HEK293T (cell line): ENCODE measurements at places on chromosomes 5 and 9.

GRCh38 chr5:136364307-136364706 lies 1.0 kb downstream of the TRPC7 start:
- DNase-seq = no peak

- no peak for DNase-seq
Observed at GRCh38 chr5:92508271-92508670, 1072.7 kb downstream of the NR2F1-AS1 start.

GRCh38 chr5:124665625-124666024 lies 80.8 kb downstream of the ZNF608 start:
- no peak for DNase-seq

DNA sequence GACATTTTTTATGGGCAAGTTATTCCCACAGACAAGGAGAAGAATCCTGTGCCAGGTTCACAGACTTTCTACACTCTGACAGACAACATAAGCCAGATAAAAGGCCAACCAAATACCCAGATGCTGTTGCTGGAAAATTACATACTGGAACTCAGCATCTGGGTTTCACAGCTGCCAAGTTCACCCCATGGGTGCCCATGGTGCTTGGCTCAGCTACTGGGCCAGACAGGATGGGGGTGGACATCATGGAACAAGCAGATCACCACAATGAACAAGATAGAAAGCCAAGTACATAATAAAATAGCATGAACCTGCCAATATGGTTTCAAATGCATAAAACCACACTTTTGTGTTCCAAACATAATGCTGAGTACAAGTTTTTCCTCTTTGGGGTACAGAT lies 999.8 kb downstream of the NR2F1-AS1 start:
- DNase-seq = no peak

DNA sequence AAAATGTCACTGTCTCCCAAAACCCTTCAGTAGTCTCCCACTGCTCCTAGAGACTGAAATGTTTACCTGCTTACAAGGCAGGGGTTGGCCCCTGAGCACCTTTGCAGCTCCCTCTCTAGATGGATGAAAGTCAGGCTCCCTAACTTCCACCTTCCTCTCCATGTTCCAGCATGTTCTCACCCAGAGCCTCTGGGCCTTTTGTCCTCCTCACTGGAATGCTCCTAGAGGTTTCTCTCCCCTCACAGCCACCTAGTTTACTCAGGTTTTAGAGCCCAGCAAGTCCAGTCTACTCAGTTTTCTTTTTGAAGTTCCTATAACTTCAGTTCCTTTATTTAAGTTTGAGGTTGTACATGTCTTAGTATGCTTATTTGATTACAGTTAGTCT lies 815 bp upstream of the URM1 start:
- no peak for DNase-seq

- DNase-seq = no peak
Observed at GRCh38 chr9:77735494-77735893, 87.4 kb upstream of the GNA14 start.

GRCh38 chr5:156271569-156271968 lies 55.4 kb upstream of the SGCD start:
- DNase-seq = no peak

DNA sequence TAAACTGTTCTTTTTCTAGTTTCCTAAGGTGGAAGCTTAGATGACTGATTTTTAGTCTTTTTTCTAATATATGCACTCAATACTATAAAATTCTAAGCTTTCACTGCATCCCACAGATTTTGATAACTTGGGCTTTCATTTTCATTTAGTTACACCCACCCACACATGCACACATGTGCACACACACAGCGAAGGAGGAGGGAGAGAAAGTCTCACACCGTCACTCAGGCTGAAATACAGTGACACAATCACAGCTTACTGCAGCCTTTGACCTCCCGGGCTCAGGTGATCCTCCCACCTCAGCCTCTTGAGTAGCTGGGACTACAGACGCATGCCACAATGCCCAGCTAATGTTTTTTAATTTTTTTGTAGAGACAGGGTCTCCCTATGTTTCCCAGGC lies 96.5 kb downstream of the SMIM23 start:
- no peak for DNase-seq

DNA sequence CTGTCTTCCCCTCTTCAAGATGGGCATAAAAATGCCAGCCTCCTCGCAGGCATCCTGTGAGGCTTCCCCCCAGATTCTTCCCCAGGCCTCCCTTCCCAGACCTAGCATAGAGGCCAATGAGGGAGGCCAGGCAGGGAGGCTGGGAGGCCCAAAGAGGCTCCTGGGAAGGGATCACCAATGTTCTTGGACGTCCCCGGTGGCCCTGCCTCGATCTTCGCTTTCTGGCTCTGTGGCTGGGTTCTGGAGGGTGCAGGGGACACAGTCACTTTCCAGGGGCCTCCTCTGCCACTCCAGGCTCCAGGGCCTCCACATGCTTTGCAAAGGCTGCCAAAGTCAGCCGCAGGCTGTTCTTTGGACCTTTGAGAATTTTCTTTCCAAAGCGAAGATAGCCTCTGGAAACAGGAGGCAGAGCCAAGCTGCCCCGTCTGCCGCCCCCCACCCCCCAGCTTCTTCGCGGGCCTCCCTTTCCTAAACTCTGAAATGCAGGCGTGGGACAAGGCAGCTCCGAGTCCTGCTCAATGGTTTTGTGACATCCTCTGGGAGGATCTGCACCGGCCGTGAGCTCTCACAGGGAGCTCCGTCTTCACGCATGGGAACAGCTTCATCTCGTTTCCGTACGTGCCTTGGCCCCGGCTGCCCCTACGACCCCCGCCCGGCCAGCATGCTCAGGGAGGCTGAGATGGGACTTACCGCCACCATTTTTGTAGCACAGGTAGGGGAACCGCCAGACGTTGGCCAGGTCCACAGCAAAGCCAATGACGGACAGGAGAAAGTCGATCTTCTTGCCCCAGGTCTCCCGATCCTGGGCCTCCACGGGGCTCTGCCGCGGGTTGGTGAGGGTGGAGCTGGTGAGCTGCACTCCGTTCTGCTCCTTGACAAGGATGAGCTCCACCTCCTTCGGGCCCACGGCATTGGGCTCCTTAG lies 2.8 kb downstream of the SLC6A3 start:
- no peak for DNase-seq

DNA sequence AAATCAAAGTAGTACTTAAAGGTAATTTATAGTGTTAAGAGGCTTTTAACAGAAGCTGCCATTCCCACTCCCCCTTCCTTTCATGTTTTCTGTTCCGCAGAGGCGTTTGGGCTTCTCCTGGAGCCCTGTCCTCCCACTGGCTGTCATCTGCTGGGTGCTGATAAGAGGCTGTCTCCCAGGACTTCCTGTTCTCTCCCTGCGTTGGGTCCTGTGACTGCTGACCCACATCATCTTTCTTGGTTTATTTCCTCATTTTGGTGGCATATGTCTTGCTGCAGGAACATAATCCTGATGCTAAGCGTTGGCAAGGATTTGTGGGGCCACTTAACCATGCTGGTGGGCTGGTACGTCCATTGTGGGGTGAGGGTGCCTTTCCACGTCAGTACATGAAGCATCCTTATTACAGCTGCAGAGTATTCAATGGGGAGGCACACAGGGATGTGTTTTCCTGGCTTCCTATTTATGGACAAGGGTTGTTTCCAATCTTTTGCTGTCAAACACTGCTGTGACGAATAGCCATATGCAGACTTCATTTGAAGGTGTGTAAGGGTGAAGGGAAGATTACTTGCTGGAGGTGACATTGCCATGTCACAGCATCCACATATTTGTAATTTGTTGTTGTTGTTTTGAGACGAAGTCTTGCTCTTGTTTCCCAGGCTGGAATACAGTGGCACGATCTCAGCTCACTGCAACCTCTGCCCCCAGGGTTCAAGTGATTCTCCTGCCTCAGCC lies 22.3 kb upstream of the RNF130 start:
- DNase-seq = no peak

DNA sequence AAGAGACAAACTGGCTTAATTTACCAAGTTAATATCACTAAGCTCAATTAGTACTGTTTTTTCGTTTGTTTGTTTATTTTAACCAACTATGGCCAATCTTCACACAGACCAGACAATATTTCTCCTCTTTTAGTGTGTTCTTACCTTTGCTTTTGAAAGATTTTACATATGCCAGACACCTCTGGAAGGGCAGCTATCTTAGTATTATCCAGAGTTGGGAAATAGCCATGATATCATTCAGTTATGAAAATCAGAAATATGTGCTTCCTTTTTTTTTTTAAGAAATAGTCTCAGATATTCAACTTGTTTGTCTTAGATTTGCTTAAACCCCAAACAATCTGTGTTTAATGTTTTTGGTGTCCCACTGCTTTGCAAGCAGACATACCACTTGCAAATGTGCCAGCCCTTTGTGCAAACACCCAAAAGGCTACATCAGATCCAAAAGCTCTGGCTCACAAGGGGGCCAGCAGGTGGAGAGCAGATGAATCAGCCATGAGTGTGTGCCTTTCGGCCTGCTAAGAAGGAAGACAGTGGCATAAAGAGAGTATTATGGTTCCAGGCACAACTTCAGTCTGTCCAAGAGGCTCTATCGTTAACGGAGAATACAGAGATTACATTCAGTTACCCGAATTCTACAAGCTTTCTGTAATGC lies 147.6 kb downstream of the EFNA5 start:
- DNase-seq = no peak

- no peak for DNase-seq
Observed at GRCh38 chr9:69186841-69187611, 12.9 kb downstream of the TJP2 start.

- DNase-seq = no peak
Observed at GRCh38 chr9:6440405-6440804, 27.4 kb downstream of the UHRF2 start.

GRCh38 chr9:20417373-20418080 lies 204.8 kb downstream of the MLLT3 start:
- no peak for DNase-seq

- DNase-seq = no peak
Observed at GRCh38 chr5:113171520-113171919, 194.9 kb downstream of the DCP2 start.

DNA sequence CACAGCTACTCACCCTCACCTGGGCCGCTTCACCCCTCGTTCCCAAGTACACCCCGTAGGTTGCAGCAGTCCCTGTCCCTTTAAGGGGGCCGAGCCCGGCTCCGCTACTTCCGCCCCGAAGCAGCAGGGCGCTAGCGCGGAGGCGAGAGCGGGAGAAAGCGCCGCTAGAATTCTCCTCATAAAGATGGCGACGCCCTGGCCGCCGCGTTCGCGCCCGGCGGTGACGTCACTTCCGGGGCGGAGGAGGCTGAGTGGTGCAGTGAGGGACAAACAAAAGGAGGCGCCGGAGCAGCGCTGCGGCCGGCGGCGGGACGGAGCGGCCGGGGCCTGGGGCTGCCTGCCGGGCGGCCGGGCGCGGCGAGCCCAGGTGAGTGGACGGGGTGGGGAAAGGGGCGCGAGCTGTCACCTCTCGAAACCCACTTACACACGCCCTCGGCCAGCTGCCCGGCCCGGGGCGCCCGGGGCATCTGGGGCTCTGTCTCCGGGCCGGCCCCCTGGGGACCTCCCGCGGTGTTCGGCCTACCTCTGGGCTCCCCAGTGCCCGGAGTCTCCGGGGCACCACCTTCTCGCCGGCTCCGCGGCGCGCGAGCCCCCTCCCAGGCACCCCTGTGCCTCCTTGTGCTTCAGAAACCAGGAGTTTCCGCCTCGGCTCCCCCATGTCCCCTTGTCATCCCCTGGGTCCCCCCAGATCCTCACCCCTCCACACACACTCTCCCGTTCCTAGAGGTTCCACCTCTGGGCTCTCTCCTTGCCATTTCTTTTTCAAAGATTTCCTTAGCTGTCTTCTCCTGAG lies at the start of the genes KYAT1 and LRRC8A:
Gene KYAT1 (minus strand): TSS at position 67 of the 793 bp plus-strand sequence. CDS start 36,545 bp downstream, outside the sequence.
Gene LRRC8A (plus strand): TSS at position 250 of the 793 bp plus-strand sequence. CDS start 25,032 bp downstream, outside the sequence.
- DNase-seq = peak; percentile 97

DNA sequence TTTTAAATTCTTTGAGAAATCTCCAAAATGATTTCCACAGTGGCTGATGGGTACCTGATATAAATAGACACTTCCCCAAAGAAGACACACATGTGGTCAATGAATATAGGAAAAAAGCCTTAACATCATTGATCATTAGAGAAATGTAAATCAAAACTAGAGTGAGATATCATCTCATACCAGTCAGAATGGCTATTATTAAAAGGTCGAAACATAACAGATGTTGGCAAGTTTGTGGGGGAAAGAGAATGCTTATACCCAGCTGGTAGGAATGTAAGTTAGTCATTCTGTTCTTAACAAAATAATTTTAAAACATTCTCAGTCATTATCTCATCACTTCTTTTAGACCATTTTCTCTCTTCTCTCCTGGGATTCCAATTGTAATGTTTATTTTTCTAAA lies 1666.0 kb upstream of the ACO1 start:
- no peak for DNase-seq

DNA sequence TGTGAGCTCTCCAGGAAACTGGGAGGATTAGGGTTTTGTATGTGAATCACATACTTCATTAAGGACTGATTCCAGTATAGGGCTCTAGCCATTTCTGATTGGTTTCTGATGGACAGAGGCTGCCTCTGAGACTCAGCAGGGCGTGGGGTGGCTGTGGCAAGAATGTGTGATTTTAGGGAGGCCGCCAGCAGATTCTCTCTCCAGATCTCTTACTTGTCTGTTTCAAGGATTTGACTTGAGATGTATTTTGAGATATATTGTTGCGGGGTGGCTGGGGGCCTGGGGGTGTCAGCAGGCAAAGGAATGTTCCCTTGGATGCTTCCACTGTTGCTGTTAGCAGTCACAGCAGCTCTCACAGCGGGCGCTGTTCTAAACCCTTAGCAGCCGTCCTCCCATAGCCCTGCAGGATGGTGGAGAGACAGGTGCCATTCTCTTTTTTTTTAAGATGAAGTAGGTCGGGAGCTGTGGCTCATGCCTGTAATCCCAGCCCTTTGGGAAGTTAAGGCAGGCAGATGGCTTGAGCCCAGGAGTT lies 8.0 kb upstream of the HNRNPAB start:
- DNase-seq = no peak

DNA sequence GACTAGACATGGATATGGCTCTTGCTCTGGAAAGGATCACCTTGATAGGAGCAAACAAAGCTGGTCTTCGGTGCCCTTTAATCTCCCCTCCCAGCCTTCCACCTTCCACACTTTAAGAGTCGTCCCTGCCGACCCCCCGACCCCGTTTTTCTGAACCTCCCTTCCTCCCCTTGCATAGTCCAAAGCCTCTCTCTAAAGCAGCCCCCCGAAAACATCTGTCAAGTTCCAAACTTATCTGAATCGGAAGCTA lies 423 bp upstream of the NUP214 start:
- DNase-seq = no peak

DNA sequence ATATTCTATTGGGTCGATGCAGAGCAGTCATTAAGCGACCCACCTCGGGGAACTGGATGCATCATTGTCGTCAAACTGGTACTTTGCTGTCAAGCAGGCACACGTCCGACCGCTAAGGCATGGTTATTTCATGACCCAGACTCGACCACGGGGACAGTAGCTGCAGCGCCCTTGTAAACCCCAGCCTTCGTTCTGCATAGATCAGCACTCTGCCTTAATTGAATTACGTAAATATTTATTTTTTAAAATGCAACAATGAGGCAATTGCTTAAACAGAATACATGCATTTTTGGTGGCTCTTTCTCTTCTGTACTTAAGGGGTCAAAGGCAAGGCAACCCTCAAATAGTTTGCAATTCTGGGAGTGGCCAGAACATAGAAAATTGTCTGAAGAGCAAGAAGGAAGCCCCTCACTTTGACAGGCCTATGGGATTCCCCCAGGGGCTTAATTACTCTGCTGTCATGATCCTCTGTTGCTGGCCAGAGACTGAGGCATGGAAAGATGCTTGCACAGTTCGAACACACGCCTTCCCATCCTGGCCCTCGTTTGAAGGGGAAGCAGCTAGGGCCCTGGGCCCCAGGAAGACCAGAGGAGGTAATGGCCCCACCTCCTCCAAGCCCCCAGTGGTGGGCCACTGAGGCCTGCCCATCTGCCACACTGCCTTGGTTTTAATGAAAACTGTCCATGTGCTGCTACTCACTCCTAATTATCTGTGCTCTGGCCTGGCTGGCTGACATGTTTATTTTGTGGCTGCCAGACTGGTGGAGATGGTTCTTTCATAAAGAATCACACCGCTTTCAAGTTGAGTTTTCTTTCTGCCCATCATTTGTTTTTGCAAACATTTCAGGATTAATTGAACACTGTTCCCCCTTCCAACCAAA lies 169.7 kb upstream of the MAST4 start:
- DNase-seq = no peak
